ENCODE measurements at places on chromosomes 12 and 14. TPM values are rescaled to one million over a fixed set of nuclear protein-coding genes. Genes with fewer than 3 reads are reported as not detected.

DNA sequence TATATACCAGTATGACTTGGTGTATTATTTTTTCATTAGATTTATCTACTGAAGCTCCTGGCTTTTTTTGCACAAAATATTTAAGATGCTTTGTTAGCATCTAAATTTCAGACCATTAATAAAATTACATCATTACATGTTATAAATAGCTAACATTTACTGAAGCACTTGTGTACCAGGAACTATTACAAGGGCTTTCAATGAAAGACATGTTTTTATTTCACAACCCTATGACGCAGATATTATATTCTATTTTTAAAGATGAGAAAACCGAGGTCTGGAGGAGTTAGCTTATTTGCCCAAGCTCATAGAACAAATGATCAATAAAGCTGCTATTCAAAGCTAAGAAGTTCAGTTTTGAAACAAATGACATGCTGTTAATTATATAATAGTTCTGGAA lies 420.4 kb upstream of the DCN start:
- no peak for DNase-seq

- no peak for DNase-seq
These were observed 5.6 kb upstream of the OR10P1 start for GRCh38 chr12:55631056-55631455.

DNA sequence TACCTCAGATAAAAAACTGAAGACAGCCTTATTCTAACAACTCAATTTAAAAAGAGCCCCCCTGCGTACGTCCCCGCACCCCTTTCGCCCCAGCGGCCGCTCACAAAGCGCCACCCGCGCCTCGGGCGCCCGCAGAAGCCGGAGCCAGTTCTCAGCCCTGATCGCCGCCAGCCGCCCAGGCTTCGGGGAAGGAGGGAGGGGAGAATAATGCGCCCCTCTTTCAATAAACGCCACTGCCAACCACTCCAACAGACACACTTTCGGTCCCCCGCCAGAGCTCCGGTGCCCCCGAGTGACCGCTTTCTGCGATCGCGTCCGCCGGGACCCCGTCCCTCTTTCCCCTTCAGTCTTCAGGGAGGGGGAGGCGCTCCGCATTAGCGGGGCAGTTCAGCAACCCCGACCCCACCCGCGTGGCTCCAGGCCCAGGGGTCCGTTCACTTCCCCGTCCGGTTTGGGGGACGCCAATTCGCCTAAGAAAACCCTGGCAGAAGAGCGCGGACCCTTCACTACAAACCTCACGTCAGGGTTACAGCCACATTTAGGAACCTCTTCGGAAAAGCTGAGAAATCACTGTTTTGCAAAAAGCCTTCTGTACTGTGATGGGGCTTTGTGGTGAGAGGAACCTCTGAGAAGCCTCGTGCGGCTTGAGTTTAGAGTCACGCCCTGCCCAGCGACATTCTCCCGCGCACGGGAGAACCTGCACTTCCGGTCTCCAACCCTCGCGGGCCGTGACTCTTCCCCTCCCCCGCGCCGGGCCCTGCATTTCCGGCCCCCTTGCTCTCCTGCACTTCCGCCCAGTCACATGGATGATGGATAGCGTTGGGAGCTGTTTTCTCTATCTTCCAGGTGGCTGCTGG lies 18.7 kb downstream of the FOXG1 start:
- no peak for DNase-seq

- no peak for DNase-seq
These were observed 75.4 kb downstream of the DUSP6 start for GRCh38 chr12:89276860-89277259.

The CFAP54 gene
- total RNA-seq: 0.86 TPM

The CCDC197 gene
- not detected for total RNA-seq

The C12orf54 gene
- not detected for total RNA-seq

- no peak for DNase-seq
These were observed 12.2 kb downstream of the PYM1 start for GRCh38 chr12:55915482-55915859.

Measured in mucosa of gallbladder (tissue), 1 donor.